ENCODE measurements at places on chromosomes 12 and 14. TPM values are rescaled to one million over a fixed set of nuclear protein-coding genes. Genes with fewer than 3 reads are reported as not detected.

GRCh38 chr12:44019118-44019517, 183.2 kb downstream of the TMEM117 start:
- no peak for DNase-seq

- DNase-seq: no peak
These were observed 57.7 kb upstream of the DIO3 start for GRCh38 chr14:101503431-101504095.

GRCh38 chr12:9731797-9732196, 1.1 kb downstream of the CLECL1 start:
- DNase-seq: no peak

DNA sequence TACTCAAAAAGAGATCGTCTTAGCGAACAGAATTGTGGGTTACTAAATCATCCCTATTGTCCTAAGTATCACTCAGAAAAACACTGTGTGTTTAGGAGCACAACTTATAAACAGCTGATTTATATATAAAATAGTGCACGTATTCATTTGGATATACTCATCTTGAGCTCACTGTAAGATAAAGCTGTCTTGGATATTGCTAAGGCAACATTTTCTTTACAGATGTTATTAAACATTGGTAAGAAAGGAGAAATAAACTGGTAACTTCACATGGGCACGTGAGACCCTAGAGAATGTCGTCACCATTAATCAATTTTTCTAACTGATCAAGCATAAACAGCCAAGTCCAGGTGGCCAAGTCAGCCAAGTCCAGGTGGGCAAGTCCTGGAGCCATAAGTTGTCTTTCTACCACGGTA, 1.7 kb downstream of the PAWR start:
- DNase-seq: no peak

GRCh38 chr12:32139064-32139421, 32.4 kb downstream of the BICD1 start:
- no peak for DNase-seq

DNA sequence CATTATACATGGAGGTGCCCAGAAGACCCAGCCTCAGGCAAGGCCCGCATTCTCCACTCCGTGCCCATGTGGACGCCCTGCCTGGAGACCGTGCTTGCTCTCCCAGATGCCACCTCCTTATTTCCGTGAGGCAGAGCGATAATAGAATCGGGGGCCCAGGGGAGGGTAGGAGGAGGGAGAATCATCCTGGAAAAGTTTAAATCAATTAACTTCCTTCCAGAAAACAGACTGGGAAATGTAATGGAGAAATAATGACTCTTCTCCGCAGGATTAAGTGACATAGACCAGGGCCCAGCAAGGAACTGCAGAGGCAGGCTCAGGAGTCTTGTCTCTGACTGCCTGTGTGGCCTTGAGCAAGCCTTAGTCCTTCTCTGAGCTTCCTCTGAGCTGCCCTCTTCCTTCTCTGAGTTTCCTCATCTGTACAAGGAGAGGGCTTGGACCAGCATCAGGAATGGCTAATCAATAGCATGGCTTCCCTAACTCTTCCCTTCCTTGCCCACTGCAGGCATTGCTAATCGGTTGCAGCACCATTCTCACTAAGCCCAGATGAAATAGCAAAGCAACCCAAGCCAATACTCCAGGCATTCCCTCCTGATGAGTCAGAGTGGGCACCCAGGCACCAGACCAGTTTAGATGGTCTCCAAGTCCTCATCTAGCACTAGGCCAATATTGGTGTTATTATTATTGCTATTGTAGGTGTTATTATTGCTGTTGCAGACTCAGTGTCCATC, 11.3 kb upstream of the FAM222A start:
- DNase-seq: no peak

DNA sequence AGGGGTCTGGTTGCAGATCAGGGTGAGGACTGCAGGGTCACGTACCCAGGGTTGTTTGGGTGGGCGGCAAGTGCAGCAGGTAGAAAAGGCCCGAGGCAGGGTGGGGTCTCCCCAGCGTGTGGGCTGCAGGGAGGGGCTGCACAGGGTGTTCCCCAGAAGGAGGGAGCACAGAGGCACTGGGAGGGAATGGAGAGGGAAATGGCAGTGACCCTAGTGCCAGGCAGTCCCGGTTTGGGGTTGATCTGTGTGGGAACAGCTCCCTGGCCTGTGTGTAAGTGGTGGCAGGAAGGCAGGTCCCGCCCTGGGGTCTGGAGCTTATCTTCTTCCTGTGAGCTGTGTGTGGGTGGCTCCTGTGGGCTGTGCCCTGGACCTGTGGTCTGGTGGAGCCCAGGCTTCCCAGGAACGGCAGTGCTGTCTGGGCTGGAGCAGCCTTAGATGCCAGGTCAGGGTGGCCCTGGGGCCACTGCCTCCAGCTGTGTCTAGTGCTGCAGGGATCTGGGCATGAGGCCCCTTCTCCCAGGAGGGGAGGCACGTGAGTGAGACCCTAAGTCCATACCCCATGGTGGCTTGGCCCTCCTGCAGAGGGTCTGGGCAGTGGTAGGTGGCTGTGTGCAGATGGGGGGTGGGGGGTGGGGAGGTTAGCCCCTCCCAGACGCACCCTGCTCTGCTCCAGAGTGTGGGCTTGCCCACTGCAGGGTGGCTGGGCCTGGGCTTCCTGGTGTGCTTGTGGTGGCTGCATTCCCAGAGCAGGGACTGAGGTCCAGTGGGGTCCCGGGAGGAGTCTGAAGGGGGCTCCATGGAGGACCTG, 363.5 kb downstream of the TMEM121 start:
- peak; percentile 50 for DNase-seq

- DNase-seq: no peak
These were observed 438.4 kb upstream of the OR4E1 start for GRCh38 chr14:22112004-22112403.

DNA sequence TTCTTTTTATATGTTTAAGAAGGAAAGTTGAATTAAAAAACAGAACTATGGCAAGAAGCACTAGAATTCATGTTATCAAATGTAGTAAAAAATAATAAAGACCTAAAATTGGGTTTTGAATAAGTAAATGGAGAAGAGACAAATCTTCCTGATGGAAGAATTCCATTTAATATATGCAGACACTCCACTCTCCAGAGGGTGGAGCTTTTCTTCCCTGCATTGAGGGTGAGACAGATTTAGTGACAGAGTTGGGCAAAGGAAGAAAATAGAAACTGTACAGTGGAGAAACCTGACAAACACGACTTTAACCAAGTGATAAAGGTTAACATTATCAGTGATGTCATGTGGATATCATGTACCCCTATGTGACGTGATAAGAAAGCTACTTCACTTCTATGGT, 217.6 kb downstream of the PRKD1 start:
- no peak for DNase-seq

- DNase-seq: no peak
These were observed 114.1 kb upstream of the PRMT8 start for GRCh38 chr12:3376779-3377455.

DNA sequence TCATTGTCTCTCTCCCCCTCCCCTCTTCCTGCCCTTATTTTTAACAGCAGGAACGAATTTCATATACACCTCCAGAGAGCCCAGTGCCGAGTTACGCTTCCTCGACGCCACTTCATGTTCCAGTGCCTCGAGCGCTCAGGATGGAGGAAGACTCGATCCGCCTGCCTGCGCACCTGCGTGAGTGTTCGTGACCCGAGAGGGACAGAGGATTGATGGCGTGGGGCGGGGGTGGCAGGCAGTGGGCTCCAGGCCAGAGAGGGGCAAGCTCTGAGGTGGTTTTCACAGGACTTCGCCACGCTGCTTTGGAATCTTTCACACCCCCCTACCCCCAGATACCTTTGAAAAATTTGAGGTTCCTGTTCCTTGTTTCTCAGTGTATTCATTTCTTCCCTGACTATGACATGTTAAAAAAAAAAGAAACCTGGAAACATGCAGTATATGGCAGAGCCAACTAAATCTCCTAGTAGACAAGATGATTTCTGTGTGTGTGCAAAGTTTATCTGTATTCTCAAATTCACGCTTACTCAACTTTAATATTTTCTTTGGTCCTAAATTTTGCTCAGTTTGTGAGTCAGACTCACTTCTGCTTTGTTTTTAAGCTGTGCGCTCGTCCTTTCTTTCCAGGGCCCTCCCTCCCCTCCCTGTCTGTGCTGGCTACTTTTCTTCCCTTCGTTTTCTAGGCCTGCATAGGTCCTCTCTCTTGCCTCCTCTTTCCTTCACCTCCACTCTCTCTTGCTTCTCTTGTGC, 103.1 kb downstream of the ETV6 start:
- DNase-seq: no peak

- no peak for DNase-seq
These were observed 19.5 kb upstream of the CERS5 start for GRCh38 chr12:50186681-50187080.

DNA sequence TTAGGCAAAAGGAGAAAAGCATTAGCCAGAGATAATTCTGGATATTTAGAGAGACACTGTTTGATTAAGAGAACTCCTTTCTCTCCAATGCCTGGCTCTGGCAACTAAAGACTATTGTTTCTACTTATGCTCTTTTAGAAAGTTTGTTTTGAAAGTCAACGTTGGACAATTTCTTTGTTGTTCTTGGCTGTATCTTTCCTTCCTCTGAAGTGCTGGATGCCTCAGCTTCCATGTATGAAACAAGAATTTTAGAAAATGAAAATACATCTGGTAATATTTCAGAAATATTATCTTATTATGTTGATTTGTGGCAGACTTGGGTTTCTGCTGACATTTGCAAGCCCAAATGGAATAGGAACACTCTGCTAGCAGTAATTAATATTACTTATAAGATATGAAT, 382.6 kb downstream of the SNAPC1 start:
- no peak for DNase-seq

DNA sequence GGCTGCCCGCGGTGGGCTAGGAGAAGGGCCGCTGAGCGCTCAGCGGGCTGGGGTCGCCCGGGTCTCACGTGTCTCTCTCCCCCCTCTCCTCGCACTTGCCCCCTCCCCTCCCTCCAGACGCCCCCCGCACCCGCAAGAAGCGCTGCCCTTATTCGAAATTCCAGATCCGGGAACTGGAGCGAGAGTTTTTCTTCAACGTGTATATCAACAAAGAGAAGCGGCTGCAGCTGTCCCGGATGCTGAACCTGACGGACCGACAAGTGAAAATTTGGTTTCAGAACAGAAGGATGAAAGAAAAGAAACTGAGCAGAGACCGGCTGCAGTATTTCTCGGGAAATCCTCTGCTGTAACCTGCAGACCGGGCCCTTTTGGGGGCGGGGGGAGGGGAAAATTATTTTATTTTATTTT, 314 bp upstream of the HOTAIR start:
- DNase-seq: no peak

DNA sequence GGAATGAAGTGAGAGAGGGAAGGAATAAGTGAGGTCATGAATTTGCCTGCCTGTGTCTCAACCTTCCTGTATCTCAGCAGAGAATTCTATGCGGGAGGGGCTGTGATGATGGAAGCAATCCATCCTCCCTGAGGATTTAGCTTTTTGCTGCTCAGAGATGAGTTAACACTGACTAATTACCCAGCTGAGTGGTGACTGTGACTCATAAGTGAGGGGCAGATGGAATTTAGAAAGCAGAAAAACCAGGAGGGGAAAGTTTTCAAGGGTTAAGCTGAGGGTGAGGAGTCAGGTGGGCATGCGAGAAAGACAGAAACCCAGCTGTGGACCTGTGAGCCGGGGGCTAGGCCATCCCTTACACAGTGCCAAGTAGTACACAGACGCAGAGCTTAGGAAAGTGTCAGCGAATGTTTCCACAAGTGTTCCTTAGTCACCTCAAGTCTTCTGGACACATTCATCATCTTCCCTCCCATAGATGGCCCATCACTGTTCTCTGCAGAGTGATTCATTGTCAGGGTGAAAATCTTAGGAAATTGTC, 277.9 kb downstream of the IPO8 start:
- no peak for DNase-seq

DNA sequence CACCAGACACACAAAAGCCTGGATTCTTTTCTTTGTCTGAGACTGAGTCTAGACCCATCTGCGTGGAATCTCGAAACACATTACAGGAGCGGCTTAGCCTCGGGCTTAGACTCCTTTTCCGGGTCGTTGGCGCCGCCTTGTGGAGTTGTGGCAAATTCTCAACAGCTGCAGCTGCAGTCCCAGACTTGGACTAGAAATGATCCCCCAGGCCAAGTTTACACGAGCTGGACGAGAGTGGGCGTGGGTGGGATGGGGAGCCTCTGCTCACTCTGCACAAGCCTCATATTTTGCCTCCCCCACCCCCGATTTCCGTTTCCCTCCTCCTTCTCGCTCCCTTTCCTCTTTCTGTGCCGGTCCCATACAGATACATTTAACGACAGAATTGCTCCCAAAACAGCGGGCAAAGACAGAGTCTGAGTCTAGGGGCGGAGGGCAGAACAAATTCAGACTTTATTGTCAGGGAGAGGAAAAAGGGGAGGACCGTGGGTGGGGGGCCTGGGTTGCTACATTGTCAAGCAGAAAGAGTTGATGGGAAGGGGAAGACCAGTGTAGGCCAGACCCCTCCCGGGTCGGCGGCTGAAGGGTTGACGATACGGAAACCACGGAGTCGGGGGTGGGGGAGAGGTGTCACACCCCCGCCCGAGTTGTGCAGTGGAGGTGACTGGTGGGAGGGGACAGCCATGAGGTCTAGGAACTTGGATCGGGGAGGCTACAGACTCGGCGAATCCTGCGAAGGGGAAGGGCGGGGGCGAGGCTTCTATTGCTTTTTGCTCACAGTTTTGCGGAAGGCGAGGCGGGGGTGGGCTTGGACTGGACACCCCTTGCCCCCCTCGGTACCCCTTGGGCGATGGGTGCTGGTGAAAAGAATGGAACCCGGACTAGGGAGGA, 4.7 kb upstream of the GPR84 start:
- DNase-seq: peak; percentile 94

HNF1A gene
- not detected for total RNA-seq

EPYC gene
- not detected for total RNA-seq

ABCC9 gene
- total RNA-seq: 78.1 TPM

BTBD6 gene
- 48.8 TPM for total RNA-seq

NCKAP5L gene
- 32.7 TPM for total RNA-seq

DEPDC4 gene
- 0.81 TPM for total RNA-seq

WNT1 gene
- not detected for total RNA-seq

MYF6 gene
- total RNA-seq: not detected
